Activated CD8-positive, alpha-beta T cell treated with anti-CD3 and anti-CD28 coated beads for 36 hours (primary cell): ENCODE measurements at places on chromosomes 2 and 18. TPM values are rescaled to one million over a fixed set of nuclear protein-coding genes. Genes with fewer than 3 reads are reported as not detected.

- no peak overlapping the region for H3K27ac ChIP-seq
- no peaks in the 10 kb centered on the region for H3K4me1 ChIP-seq
- no peak overlapping the region for H3K4me3 ChIP-seq
Measured at GRCh38 chr18:59627414-59627813, 69.8 kb downstream of the CCBE1 start.

- DNase-seq = peak; percentile 42
- H3K4me3 ChIP-seq = no peak overlapping the region
- no peaks in the 10 kb centered on the region for H3K27me3 ChIP-seq
- no peak overlapping the region for H3K27ac ChIP-seq
Measured at GRCh38 chr2:238143239-238143951, 4.9 kb downstream of the KLHL30 start.

- no peaks in the 10 kb centered on the region for H3K27me3 ChIP-seq
- H3K4me3 ChIP-seq = no peak overlapping the region
Measured at GRCh38 chr2:160324161-160324800, 124.2 kb upstream of the ITGB6 start.

DNA sequence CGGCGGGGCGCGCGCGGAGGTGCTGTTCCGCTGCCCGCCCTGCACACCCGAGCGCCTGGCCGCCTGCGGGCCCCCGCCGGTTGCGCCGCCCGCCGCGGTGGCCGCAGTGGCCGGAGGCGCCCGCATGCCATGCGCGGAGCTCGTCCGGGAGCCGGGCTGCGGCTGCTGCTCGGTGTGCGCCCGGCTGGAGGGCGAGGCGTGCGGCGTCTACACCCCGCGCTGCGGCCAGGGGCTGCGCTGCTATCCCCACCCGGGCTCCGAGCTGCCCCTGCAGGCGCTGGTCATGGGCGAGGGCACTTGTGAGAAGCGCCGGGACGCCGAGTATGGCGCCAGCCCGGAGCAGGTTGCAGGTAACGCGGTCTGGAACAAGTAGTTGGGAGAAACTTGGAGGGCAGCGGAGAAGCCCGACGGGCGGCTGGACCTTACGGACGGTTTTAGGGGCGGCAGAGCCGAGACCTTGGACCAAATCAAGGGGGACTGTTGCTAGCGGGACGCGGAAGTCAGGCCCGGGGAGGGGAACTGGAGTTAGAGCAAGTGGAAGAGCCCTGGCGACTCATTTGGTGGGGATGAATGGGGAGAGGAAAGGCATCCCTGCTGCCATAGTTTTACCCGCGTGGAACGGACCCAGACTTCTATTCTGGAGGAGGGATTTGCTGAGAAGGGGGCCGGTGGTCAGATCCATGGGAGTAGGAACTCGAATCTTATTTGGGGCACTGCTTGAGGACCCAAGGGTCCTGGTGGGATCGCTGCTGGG, 573 bp downstream of the IGFBP2 start:
- DNase-seq = no peak
- peaks cover 58% of the 10 kb centered on the region for H3K27me3 ChIP-seq
- H3K4me1 ChIP-seq = peaks cover 31% of the 10 kb centered on the region
- H3K4me3 ChIP-seq = peak overlapping the region; percentile 93
- peak overlapping the region; percentile 48 for H3K27ac ChIP-seq
- H3K36me3 ChIP-seq = peaks cover 24% of the 10 kb centered on the region

Gene GRHL1
- total RNA-seq = 0.20 TPM
